Stimulated activated CD4-positive, alpha-beta T cell treated with anti-CD3 and anti-CD28 coated beads, TNF-alpha, amount 100 ng/mL, for 1 hour (primary cell): ENCODE measurements at places on chromosomes 2 and 18.

DNA sequence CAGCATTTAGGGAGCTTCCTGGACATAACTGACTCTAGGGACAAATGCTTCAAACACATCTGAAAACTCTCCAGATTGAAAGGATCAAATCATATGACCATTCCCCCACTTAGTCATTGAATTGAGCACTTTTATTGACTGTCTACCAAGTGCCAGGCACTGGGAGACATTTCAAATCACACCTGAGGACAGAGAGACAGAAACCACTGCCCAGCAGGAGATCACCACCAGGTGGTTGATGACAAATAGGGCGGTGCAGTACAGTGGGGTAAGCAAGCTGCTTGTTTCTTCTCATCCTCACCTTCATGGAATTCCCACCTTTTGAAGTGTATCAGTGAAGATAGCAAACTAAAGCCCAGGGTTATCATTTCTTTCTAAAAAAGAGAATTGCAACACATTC, 19.0 kb upstream of the CXCR4 start:
- no peak for DNase-seq

DNA sequence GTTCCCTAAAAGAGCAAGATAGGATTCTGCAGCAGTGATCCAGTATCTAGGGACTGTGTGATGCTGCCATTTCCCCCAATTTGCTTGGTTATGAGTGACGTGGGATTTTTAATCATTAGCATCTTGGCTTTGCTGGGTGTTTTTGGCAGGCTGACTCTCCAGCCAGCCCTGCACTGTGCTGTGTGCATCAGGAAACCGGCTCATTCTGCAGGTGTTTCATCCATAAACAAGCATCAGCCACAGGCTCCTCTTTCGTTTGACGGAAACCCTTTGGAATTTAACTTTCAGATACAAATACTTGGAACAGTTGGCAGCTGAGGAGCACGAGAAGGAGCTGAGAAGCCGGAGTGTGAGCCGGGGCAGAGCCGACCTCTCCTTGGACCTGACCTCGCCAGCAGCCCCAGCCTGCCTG, 135.9 kb downstream of the TPGS2 start:
- no peak for DNase-seq

GRCh38 chr2:58109481-58109880, 62.9 kb downstream of the VRK2 start:
- DNase-seq = no peak

DNA sequence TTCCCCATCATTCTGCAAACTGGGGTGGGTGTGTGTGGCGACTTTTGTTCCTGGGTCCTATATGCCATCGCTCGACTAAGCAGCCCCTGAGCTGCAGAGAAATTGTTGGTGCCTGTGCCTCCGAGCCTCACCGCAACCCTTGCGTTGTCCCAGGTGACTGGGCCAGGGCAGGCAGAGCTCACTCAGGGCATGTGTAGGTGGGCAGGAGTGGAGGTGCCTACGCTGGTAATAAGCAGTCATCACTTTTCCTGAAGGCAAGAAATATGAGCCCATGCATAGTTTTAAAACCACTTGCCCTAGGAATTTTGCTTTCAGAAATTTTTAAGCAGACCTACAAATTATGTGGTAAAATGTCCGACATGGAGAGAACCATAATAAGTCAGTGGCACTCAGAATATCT, 197.8 kb downstream of the SMAD7 start:
- no peak for DNase-seq

DNA sequence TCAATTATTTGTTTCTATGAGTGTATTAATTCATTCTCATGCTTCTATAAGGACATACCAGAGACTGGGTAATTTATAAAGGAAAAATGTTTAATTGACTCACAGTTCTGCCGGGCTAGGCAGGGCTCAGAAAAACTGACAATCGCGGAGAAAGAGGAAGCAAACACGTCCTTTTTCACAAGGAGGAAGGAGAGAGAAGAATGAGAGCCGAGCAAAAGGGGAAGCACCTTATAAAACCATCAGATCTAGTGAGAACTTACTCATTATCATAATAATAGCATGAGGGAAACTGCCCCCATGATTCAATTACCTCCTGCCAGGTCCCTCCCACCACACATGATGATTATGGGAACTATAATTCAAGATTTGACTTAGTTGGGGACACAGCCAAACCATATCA, 294.0 kb downstream of the DSC3 start:
- no peak for DNase-seq

GRCh38 chr2:139652385-139652784, 872.2 kb upstream of the NXPH2 start:
- no peak for DNase-seq

DNA sequence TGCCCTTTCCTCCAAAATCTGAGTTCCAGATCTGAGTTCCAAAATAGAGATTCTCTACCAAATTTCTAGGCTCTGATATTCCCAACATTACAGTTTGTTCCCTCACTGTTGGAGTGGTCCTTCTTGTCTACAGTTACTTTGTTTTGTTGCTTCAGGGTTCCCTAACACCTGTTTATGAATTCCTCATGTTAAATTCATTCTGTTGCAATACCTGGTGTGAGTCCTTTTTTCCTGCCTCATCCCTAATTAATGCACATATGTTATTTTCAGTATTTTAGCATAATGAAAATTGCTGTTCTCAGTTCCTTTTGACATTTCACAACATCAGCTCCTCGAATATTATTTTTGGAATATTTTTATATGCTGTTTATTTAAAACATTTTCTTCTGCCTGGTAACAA, 16.2 kb downstream of the SERPINB13 start:
- no peak for DNase-seq

GRCh38 chr2:73212448-73213176, 1.4 kb upstream of the SMYD5 start:
- DNase-seq = peak; percentile 63

GRCh38 chr2:133346654-133347053, 221.6 kb downstream of the NCKAP5 start:
- no peak for DNase-seq

- peak; percentile 45 for DNase-seq
These were observed at the start of the genes ATG4B and THAP4 for GRCh38 chr2:241637018-241637794. TSS of gene ATG4B (plus strand) at chr2:241637693. CDS start at chr2:241637715, 22 bp downstream. TSS of gene THAP4 (minus strand) at chr2:241637158. CDS start at chr2:241637017, 141 bp downstream.

DNA sequence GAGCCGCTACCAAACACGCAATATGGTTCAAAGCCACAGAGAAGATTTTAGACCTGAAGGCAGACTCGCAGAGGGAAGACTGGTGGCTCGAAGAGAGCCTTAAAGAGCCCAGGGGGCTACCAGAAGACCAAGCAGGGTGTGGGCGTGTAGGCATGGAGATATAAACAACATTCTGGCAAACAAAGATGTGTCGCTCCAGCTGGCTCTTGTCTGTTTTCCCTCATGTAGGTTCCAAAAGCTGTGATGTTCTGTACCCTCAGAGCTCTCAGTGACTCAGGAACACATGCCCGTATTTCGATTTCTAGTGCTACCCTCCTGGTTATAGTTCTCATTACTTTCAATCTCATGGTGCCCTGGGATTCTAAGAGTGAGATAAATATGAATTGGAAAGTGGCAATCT, 44.5 kb downstream of the DOCK10 start:
- DNase-seq = no peak

- no peak for DNase-seq
These were observed 207.1 kb upstream of the SPOPL start for GRCh38 chr2:138294451-138294850.

DNA sequence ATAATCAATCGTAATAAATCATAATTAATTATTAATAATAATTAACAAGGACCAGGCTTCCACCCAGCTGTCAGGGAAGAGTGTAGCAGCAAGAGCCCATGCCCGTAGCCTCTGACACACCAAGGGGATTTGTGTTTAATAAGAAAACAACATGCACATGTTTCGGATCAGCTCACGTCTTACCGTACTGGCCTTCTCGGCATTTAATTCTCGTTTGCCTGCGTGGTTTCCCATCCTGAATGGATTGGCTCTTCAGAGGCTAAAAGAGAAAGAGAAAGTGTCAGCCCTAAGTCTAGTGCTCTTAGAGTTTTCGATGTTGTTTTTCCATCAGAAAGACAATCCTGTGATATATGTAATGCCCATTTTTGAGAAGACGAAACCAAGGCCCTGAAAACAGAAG, 27.6 kb downstream of the MBP start:
- DNase-seq = no peak

GRCh38 chr2:71603851-71604725, 150.7 kb downstream of the DYSF start:
- DNase-seq = no peak
